CD4-positive, alpha-beta T cell (primary cell): ENCODE measurements at places on chromosomes 4 and X.
A peak's percentile ranks its signal among the peaks of the same experiment; 100 is the strongest.

GRCh38 chrX:78957049-78957767, 12.0 kb downstream of the P2RY10 start:
- DNase-seq = no peak

DNA sequence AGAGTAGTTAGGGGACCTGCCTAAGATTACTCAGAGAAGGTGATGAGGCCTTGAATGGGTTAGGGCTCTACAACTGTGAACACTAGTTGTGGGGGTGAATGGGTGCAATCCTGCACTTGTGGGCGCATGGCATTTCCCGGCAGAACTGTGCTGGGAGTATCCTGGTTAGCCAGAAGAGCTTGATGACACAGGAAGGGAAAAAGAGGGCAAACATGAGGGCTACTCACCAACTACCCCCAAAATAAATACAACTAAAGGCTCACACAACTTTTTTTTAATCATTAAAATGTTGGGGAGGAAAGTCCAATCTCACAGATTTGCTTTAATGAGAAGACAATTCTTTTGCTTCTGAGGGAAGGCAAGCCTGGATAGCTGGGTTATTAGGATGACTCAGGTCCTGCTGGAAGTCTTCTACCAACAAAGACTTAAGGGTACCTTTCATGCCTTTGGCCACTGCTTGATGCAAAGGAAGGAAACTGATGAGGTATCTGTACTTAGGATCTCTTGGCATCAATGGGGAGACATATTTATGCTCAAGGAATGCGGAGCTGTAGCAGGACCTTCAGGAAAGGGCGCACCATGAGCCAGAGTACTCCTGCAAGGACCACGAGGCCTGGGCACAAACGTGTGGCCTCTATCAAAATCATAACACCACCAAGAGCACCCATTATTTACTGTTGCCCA, 2.6 kb downstream of the PHKA2 start:
- DNase-seq = no peak

DNA sequence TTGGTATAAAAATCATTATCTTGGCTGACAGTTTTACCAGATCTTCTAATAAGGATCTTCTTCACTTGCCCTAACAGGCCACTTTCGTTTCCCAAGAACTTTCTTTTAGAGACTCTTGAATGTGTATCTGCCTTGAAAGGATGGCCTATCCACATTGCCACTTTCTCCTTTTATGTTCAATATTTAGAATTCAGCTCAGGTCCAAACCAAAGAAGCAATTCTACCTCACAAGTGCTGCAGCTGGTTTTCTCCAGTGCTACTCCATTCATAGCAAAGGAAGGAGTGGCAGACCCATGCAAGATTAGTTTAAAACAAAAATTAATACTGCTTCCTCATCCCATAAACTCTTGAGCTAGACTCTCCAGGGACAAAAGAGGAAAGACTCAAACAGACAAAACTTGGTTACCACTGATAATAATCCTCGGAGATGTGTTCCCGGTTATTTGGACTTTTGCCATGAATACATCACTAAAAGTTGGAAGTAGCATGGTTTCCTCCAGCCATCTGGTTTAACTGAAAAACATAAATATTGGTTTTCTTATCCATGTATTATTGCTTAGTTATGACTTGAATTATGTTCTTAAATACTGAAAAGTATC, 401.8 kb downstream of the PABPC4L start:
- DNase-seq = no peak

- DNase-seq = no peak
Observed at GRCh38 chrX:137428766-137429591, 136.9 kb upstream of the ZIC3 start.

- no peak for DNase-seq
Observed at GRCh38 chr4:113293043-113293560, 243.6 kb downstream of the ANK2 start.

DNA sequence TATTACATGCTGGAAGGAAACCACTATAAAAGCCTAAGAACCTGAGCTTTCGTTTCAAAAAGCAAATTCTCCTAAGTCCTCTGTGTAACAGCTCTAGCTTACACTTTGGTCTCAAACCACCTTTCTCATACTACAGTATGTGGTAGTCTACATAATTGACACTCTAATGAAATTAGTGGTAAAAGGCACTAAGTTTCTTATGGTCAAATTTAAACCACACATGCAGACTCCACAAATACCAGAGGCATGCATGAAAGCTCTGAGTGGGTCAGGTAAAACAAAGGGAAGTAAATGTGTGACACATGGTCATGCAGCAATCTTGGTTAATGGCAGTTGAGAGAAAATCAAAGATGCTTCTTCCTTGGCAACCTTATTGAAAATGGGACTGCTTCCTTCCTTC, 187.8 kb downstream of the CCNG2 start:
- DNase-seq = no peak

- no peak for DNase-seq
Observed at GRCh38 chrX:115054876-115055275, 37.5 kb upstream of the IL13RA2 start.

DNA sequence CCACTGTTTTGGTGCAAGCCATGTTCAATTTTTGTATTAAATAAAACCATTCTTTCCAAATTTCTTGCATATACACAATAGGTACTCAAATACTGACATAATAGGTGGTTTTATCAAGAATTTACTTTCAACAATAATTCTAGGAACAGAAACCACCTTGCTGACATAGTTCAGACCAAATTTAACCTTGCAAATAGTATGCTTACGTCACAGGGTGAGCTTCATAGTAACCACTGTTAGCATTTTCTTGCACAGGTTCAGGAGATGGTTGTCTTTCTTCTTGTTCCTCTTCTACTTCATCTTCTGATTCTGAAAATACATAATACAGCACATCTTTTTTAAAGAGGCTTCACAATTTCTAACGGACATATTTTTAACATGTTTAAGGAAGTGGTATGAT, 17.6 kb downstream of the G3BP2 start:
- peak; percentile 82 for DNase-seq

DNA sequence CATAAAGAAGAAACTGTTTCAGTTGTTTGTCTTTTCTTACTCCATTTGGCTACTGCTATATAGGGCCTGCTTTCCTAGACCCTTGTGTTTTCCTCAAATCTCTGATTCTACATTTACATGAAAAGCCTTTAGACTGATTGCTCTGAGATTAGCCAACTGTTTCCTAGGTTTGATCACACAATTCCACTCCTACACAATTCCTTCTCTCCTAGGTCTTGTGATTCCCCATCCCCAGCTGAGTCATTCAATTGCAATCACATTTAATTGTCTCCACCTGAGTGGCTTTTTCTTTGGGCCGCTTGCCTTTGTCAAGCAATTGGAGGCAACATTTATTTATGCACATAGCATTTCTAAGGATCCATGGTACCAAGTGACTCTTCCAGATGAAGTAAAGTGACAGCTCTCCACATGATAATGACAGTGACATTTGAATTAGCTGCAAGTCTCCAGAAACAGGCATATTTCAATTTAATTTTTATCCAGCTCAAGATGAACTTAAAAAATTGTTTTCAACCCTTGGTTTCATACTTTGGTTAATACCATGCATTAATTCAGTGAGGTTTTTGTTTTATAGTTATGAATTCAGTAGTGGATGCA, 35.8 kb downstream of the ATXN3L start:
- no peak for DNase-seq

GRCh38 chr4:44160776-44161367, 287.7 kb downstream of the KCTD8 start:
- no peak for DNase-seq
